Stimulated activated CD8-positive, alpha-beta memory T cell treated with anti-CD3 and anti-CD28 coated beads, Interleukin-7, amount 100 ng/mL, for 4 hours (primary cell): ENCODE measurements at places on chromosomes 12 and 14.

- DNase-seq: no peak
These were observed 128.4 kb upstream of the NCOR2 start for GRCh38 chr12:124695861-124696260.

DNA sequence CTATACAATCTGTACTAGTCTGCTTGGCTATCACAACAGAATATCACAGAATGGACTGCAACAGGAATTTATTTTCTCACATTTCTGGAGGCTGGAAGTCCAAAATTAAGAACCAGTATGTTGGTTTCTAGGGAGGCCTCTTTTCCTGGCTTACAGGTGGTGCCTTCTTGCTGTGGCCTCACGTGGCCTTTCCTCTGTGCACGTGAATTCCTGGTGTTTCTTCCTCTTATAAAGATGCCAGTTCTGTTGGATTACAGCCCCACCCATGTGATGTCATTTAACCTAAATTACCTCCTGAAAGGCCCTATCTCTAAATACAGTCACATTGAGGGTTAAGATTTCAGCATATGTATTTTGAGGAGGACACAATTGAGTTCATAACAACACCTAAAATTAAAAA lies 32.1 kb upstream of the C2CD5 start:
- no peak for DNase-seq

DNA sequence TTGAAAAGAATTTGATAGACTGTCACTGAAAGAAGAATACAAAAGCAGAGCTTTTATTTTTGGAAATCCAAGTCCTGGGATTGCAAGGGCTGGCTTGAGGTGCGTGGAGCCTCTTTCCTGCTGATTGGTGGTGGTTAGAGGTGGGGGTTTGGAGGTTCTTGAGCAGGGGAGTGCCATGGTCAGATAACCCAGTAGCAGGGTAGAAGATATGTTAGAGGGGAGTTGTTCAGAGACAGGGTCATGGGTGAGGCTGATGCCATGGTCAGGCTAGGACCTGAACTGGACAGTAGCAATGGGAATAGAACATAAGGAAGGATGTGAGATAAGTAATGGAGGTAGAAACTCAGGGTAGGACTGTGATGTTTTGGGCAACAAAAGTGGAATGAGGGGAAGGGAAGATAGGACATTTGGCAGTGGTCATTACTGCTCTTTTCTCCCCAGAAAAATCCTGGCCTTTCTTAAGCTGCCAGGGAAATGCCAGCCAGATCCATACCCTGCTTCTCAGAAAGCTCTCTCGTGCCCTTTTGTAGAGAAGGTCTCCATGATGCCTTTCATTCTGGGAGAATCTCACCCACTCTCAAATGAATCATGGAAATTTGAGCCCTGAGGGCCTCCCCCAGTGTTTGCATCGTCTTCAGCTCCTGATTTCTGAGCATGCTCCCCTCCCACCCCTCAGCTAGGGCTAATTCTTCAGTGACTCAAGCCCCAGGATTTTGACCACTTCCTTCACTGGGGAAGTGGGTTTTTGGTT lies 9.5 kb downstream of the EMP1 start:
- no peak for DNase-seq

DNA sequence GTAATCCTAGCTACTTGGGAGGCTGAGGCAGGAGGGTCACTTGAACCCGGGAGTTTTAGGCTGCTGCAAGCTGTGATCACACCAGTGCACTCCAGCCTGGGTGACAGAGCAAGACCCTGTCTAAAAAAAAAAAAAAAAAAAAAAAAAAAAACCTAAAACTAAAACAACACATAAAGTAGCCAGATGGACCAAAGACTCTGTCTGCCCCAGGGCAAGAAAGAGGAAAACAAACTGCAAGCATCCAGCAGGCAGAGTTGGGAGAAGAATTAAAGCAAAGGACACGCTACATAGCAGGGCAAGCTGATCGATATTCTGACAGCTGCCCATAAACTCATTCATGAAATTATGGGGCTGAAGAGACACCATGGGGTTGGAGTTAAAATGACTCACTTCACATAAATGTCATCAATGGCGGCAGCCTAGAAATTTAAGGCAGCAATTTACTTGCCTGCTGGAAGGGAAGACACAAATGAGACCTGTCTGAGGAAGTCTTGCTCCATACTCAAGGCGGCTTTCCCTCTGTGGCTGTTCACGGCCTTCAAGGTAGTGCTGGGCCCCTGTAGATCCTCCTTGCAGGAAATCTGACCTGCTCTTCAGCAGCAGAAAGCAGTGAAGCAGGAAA lies 259.1 kb upstream of the FKBP4 start:
- DNase-seq: no peak

DNA sequence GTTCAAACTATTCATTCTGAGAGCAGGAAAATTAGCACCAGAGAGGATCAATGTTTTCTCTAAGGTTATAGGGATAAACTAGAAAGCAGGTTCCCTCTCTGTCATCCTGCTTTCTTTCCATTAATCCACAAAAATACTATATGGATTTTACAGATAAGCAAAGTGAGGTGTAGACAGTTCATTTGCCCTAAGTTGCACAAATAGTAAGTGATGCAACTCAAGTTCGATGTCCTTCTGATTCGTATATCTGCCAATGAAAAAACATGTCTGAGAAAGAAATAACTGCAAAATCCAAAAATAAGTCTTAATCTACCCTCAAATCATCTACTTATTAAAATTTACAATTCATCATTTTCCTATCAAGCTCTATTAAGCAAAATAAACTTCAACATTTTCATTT lies 254.6 kb upstream of the USP15 start:
- no peak for DNase-seq

GRCh38 chr12:1576410-1577241 lies 17.8 kb downstream of the FBXL14 start:
- DNase-seq: no peak

DNA sequence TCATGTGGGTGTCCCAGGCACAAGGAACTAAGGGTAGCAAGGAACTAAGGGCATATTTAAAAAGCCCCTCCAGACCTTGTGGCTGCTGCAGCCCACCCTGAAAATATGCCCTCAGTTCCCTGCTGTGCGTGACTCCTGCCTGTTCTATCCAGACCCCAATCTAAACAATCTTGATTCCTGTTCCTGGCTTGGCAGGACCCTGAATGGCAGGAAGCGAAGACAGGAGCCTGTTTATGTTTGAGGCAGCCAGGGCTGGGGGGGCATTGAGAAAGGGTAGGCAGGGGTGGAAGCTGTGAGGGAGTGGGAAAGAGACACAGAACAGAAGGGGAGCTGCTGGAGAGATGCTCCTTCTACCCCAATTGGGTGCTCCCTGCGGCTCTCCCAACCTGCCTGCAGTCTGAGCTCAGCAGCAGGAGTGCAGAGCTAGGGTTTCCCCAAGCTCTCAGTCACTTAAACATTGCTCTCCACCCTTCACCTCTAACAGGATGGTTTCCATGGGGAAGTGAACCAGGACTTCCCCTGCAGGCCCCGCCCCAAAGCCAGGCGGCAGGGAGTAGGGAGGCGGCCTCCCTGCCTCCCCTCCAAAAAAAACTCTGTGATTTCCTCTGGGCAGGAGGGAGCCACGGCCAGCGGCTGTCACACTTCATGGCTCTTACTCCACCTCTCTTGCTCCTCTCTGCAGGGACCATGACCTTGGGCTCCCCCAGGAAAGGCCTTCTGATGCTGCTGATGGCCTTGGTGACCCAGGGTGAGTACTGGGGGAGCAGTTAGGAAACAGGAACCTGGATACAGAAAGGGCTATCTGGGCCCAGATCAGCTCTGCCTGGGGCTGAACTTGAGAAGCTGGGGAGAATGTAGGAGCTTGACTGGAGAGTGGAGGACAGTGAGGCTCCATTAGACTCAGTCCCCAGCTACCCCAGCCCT lies 4.7 kb downstream of the ACVRL1 start:
- DNase-seq: no peak

DNA sequence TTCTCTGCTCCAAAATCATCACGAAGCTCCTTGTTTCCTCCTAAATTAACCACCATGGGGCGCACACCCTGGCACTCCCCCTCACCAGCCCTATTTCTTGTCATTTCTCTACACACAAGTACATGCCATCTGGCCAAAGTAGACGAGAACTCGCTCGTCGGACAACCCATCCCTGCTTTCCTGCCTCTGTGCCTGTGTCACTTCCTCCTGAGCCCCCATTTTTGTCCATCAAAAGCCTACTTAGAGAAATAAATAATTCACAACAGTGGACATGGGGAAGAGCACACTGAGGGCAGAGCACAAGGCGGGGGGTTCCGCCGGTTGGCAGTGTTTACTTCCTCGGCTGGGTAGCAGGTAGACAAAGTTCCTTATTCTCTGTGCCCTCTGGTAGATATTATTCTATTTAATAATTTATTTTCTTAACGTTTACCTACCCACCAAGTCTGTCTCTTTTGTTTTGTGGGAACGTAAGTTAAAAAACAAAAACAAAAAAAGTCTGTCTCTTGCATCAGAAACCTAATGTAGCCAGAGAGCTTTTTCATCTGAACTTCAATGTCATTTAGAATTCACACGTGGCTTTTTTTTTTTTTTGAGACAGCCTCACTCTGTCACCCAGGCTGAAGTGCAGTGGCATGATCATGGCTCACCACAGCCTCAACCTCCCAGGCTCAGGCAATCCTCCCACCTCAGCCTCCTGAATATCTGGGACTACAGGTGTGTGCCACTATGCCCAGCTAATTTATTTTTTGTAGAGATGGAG lies 6.0 kb downstream of the VPS37B start:
- no peak for DNase-seq

- no peak for DNase-seq
These were observed 493.9 kb downstream of the EGLN3 start for GRCh38 chr14:33457021-33457420.

- no peak for DNase-seq
These were observed 5.1 kb downstream of the TBK1 start for GRCh38 chr12:64457032-64457431.

DNA sequence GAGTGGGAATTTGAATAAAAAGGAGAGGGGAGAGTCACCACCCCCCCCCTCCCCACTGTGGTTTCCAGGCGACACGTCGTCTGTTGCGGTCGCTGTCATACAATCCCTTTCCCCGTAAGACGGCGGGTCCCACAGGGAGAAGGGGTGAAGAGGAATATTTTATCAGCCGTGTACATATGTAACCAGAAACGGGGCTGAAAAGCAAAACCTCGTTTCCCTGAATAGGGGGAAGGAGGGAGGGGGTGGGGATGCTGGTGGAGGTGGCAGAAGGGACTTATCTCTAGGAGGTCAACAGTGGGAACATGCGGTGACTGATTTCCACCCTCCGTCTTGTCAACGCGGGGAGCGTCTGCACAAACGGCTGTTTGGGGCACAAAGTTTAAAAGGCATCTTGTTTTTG lies 171.4 kb downstream of the RBM19 start:
- DNase-seq: no peak

DNA sequence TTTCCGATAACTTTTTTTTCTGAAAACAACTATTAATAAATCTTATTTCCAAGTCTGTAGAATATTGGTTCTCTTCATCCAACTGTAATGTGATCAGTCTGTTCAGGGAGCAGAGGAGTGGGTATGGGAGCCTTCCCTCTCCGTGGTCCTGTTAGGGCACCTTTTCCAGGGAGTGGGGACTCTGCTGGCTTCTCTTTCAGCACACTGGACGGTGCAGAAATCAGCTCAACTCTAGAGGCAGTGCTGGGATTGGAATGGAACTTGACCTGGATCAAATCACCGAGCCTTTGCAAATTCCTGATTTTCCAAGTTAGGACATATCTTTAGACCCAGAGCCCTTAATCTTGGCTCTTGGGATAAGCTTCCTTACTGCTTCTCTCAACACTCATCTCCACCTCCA lies 630.4 kb downstream of the DIO2 start:
- DNase-seq: no peak
